Upper lobe of right lung (tissue), 1 donor: ENCODE measurements at places on chromosomes 5 and 9.
A peak's percentile ranks its signal among the peaks of the same experiment; 100 is the strongest.

DNA sequence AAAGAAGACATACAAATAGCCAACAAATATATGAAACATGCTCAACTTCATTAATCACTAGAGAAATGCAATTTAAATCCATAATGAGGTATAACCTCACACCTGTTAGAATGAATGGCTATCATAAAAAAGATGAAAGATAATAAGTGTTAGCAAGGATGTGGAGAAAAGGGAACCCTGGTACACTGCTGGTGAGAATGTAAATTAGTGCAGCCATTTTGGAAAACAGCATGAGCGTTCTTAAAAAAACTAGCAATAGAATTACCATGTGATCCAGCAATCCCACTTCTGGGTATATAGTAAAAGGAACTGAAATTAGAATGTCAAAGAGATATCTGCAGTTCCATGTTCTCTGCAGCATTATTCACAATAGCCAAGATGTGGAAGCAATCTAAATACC, 64.2 kb upstream of the CEP78 start:
- DNase-seq = no peak

GRCh38 chr9:79264511-79265355, 307.0 kb upstream of the TLE4 start:
- no peak for DNase-seq

- no peak for DNase-seq
These were observed 33.8 kb downstream of the RCL1 start for GRCh38 chr9:4826417-4827166.

DNA sequence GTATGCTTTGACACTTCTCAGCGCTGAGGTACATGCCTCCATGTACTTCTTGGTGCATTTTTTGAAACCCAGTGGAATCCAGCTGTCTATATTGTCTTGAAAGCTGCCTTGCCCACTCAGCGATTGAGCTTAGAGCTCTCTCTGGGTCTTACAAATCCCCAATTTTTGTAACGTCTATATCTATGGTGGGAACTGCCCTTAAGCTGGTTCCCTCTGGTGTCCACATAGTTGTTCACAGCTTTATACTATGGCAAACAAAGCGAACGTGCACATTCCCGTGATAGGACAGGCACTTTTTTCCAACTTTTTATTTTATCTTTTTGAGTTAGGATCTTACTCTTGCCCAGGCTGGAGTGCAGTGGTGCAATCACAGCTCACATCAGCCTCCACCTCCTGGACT, 20.9 kb downstream of the CDHR2 start:
- DNase-seq = no peak

DNA sequence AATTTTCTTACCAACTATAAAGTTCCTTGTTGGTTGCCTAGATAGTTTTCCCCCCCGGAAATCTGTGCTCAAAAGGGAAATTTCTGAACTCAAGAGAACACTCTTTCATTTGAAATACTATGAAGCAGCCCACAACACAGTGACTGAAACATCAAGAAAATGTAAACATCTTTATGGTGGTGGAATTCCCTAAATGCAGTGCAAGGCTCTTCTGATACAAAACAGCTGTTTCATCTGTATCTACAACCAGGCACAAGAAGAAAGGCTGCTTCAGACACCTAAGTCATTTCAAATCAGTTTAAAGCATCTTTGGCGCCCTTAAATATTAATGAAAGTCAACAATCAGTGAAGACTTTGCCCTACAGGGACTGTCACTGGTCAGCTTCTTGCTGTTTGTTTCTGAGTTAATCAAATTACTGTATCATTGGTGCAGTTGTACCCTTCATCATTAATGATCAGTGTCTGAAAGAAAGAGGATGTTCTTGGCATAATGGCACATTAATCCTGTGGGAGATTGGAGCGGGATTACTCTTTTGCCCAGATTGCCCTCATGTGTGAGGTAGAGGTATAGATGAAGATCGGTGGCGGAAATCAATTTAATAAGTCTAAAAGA, 947.0 kb downstream of the NR2F1-AS1 start:
- no peak for DNase-seq

GRCh38 chr5:43917925-43918324, 314.9 kb downstream of the NNT start:
- peak; percentile 35 for DNase-seq

DNA sequence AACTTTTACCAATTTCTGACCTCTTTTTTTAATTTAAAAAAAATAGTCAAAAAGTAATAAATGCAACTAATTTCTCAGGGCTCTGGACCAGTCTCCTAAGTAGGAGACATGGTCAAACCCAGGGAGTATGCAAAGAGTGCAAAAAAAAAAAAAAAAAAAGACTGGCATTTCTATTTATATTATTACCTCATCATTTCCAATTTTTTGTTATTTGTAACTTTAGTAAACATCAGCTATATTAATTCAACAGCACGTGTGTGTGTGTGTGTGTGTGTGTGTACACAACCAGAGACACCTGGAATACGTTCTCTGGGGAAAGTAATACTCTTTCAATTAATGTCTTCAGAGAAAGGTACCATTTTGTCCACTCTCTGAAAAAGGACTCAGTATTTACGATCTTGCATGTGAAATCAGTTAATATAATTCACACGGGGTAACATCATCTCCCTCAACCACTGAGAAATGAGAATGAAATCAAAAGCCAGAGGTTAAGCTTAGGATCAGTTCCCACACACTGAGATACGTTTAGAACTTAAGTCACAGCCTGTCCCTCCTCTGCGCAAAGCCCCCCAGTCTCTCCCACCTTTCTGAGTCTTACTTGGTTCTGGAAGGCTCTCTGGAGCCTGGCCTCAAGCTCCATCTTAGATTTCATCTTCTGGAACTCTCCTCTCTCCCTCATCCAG, 21.9 kb downstream of the ZNF608 start:
- no peak for DNase-seq

GRCh38 chr5:17396247-17396646, 101.8 kb upstream of the TAF11L2 start:
- DNase-seq = no peak

GRCh38 chr9:20384642-20385041, 237.7 kb downstream of the MLLT3 start:
- no peak for DNase-seq

DNA sequence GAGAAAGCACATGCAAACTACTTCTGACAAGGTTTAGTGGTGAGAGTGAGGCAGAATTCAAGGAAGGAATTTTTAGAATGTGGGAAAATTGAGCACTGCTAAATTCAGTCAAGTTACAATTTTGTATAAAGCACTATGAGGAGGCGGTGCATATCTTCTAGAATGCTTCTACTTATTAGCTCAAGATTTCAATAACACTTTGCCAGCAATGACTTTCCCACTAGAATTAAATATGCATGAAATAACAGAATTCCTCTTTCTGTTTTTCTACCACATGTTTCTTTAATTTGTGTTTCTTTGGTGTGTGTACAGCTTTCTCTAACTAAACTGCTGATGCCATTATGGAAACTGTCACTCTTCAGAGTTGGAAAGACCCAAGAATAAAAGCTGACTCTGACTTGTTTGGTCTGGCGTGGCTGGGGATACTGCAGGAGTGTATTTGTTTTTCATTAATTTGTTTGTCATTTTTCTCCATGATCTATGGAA, 163.5 kb downstream of the ARSB start:
- DNase-seq = no peak

GRCh38 chr5:89343666-89344065, 460.7 kb upstream of the MEF2C start:
- DNase-seq = no peak

DNA sequence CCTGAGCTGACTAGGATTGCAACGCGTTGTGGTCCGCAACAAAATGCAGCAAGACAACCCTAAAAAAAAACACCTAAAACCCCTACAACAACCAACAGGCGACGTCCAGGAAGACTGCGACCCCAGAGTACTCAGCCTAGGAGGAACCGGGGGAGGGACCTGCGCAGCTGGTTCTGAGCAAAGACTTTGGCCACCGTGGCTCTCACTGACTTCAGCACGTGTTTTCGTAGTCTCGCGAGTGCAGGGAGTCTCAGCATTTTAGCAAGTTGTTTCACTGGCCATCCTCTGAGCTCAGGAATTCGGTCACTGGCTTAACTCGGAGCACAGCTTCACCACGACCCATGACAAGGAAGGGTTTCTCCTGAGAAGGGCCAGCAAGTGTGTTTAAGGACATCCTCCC, 8.6 kb upstream of the ZDHHC11 start:
- no peak for DNase-seq

GRCh38 chr5:151902215-151902614, 22.4 kb downstream of the GLRA1 start:
- no peak for DNase-seq

DNA sequence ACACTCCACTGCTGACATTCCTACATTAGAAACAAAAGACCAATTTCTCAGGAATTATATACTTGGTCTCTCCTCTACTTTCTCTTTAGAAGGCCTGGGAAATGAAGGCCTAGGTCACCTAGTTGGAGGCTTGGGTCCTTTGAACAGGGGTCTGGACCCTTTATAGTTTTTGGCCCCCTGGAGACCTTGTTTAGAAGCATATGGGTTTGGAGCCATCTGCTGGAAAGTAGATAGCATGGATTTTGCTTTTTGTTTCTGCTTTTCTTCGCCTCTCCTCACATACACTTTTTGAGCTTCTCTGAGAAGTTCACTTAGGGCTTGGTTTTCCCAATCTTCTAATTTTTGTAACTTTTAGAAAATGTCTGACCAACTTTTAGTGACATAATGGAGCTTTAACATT, 67.1 kb upstream of the CDK20 start:
- DNase-seq = no peak

DNA sequence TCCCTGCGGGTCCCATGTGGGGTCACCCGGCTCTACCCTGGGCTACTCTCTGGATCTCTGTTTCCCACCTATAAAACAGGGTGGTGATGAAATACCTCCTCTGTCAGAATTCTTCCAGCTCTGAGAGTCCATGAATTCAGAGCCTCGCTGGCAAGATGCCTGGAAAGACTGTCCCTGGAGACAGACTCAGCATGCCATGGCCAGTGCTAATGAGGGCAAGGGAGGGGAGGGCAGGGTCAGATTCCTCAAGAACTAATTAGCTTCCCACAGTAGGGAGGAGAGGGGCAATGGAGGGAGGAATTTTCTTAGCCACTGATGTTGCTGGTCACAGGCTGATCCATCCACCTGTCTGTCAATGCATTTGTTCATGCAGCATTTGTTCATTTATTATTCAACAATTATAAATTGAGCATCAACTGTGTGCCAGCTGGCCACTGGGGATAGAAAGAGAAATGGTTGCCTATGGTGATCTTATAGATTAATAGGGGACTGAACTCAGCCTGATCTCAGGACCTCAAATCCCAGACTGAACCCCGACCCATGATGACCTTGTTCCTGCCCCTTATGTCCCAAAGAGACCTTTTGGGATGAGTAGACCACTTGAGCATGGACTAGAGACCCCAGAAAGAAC, 4.7 kb downstream of the SYNPO start:
- DNase-seq = no peak

GRCh38 chr9:70552561-70552960, 138.1 kb upstream of the KLF9 start:
- DNase-seq = no peak

DNA sequence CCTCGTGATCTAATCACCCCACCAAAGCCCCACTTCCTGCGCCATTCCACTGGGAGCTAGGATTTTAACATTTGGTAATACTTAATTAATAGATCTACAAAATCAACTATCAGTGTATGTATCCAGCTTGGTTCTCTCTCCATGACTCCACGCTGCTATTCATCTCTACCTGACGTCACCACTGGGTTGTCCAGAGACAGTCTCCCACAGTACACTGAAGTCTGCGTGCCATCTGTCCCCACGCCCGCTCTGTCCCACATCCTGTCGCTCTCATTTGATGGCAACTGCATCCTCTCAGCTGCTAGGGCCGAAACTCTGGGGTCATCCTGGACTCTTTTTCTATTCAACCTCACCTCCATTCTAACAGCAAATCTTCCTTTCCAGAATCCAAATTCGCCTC, 53.2 kb downstream of the ANKRD33B start:
- no peak for DNase-seq

DNA sequence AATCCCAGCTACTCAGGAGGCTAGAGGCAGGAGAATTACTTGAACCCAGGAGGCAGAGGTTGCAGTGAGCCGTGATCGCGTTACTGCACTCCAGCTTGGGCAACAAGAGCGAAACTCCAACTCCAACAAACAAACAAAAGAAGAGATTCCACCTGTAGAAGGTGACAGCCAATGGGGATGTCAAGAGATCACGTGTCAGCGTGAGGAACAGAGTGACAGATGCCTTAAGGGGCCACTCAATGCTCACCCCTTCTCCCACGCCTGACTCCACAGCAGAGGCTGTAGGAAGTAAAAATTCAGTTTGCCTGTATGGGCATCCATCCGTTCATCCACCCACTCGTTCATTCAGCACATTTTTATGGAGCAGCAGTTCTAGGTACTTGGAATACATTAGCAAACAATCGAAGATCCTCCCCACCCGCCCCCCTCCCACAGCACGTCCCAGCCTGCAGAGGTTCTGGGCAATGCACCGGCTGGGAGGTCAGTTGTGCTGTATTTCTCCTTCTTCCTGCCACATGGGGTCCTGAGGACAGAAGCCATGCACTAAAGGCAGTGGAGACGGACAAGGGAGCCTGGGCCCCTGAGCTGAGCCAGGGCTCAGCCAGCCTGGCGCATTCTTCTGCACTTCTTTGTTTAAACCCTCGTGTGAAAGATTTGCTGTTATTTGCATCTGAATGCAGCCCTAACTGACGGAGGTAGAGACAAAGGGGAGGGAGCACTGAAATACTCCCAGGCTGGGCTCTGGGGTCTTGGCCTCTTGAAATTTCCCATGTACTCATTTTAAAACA, 11.3 kb upstream of the RNF130 start:
- no peak for DNase-seq

DNA sequence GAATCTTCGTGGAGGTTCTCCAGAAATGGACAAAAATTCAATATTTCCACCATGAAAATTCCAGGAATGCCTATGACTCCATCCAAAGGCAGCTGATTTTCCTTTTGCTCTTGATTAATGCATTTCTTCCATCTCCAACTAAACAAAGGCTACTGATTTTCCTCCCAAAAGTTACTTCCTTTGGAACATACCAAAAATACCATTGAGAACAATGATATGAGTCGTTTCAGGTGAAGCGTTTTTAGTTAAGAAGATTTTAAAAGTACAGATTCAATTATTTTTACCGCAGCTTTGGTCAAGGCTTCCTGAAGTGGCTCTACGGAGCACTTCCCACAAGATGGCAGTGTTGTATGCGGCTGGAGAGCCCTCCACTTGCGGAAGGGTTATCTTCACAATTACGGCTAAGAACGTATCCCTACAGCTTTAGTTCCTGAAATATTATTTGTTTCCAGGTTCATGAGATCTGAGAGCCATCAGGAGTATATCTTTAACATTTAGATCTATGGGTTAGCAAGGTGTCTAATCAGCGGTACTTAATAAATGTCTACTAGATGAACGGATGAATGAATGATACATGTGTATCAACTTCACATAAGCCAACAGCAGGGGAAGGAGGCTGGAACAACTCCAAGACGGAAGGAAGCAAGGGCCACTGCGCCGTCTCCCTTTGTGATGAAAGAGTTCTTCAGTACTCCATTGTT, 35.9 kb upstream of the ARSB start:
- peak; percentile 67 for DNase-seq

DNA sequence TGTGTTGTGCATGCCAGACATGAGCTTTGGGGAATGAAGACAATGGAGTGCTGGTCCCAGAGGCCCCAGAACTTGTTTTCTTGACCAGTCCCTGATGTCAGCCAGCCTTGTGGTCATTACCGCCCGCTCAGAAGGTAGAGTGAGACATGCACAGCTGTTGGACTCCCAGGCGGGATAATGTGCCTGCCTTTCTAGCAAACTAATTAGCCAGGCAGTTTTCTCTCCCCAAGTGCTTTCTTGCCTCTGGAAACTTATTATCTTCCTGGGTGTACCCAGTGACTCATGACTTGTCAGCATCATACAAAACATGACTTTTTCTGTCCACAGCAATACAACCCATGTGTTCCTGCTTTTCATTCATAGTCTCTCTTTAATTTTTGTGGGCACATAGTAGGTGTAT, 131.1 kb downstream of the RMI1 start:
- no peak for DNase-seq
